ENCODE measurements at places on chromosomes 1 and 21.

GRCh38 chr1:4083231-4084047 lies 183.4 kb upstream of the C1orf174 start:
- no peak for DNase-seq

DNA sequence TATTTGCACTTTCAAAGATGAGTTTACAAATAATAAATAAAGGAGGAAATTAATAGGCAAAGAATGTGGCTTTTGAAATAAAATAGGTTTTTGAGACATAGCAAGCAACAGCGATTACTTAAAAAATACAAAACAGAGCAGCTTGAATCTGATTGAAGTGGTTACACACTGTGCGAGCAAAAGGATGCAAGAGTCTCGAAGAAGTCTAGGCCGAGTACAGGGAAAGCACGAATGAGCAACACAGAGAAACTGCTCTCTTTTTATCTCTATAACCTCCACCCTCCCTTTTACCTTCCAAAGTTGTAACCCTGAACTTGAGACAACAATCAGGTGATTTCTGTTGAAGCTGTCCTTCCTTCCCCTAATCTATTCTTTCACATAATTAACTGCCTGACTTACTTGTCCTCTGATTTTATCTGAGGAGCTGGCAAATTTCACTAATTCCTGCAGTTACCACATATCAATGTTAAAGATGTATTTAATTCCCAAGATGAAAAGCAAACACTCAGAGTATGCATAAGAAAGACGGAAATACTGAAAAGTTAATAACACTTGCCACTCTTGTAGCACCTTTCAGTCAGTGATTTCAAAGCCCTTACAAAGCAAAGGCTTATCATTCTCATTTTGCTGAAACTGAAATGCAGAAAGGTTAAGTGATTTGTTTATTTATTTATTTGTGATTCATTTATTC lies 1030.1 kb downstream of the ADGRL2 start:
- no peak for DNase-seq

DNA sequence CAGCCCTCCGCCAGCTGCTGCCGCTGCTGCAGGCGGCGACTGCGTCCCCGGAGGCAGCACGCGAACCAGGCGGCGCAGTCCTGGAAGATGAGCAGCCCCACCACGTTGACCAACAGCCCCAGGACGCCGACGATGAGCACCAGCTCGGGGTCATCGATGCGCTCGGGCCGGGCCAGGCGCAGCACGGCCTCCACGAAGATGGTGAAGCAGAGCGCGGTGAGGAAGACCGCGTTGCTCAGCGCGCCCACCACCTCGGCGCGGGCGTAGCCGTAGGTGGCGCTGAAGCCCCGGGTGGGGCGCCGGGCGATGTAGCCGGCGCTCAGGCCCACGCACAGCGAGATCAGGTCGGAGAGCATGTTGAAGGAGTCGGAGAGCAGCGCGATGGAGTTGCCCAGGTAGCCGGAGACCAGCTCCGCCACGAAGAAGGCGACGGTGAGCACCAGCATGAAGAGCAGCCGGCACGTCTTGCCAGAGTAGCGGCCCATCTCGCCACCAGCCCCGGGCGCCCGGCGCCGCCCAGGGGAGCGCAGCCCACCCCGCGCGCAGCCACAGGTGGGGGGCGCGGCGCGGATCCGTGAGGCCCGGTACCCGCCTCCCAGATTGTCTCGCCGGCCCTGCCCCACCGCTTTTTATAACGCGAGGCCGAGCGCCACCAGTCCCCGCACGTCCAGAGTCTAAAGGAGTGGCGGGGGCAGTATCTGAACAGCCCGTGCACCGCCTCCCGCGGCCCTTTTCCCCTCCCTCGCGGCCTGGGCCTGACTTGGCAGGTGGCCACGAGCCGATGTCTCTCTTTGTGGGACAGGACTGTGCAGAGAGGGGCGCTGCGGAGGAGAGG lies at the start of gene SLC30A10:
TSS of gene SLC30A10 (minus strand) at position 602 of the 835 bp plus-strand sequence. CDS start at position 485, 117 bp downstream.
- no peak for DNase-seq

DNA sequence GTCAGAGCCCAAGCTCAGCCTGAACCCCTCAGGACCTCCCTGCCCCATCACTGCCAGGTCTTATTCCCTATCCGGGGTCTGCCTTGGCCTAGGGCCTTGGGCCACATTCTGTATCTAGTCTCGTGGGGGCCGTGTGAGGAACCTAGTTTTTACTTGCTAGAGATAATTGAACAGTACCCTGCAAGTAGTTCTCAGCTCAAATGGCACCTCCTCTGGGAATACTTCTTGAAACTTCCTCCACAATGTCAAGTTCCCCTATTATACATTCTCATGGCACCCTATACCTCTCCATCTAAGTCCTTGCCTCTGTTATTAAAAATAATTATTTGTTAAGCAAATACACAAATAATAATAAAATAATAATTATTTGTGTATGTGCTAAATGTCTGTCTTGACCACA lies 32.9 kb upstream of the CSF1 start:
- no peak for DNase-seq

GRCh38 chr1:202029171-202029665 lies 18.8 kb downstream of the ELF3 start:
- DNase-seq = no peak

- DNase-seq = no peak
Measured at GRCh38 chr21:34530261-34530660, 18.3 kb upstream of the KCNE1 start.

DNA sequence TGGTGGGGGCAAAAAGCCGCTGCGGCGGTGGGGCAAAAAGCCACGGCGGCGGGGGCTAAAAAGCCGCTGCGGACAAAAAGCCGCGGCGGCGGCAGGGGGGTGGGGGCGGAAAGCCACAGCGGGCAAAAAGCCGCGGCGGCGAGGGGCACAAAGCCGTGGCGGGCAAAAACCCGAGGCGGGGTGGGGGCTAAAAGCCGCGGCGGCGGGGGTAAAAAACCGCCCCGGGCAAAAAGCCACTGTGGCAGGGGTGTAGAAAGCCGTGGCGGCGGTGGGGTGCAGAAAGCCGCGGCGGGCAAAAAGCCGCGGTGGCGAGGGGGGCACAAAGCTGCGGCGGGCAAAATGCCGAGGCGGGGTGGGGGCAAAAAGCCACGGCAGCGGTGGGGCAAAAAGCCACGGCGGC lies 3901.8 kb downstream of the SRGAP2C start:
- no peak for DNase-seq

- DNase-seq = no peak
Measured at GRCh38 chr1:232608427-232608826, 21.5 kb downstream of the SIPA1L2 start.

DNA sequence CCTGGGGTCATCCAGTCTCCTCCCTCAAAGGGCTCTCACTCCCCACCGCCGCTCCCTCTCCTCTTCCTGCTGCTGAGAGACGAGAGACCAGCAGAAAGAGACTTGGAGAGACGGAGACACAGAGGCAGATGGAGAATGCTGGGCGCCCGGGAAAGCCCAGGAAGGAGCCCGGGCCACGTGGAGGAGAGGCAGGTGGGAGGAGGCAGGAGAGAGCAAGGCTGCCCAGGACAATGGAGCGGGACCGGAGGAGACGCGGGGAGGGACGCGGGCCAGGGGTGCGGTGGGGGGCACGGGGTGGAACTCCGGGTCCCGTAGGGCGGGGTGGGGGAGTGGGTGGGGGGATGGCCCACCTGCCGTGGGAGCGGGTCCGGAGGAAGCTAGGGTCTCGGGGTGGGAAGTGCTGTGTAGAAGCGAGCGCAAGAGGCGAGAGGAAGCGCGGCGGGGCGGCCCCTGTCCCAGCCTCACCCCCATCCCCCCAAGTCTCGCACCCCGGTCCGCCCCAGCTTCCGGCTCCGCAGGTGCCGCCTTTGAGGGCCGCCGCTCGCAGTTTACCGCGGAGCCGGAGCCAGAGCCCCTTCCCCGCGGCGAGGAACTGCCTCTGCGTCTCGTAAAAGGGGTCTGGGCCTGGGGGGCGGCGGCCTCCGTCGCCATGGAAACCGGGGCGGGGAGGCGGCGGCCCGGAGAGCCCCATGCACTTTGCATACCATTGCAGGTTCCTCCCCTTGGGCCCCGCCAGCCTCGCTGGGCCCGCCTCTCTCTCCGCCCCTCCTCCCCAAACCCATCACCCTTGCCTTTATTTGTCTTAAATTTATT lies 11.7 kb upstream of the EPHA2 start:
- no peak for DNase-seq

- no peak for DNase-seq
Measured at GRCh38 chr1:226406401-226406881, 1.5 kb downstream of the PARP1 start.

GRCh38 chr1:226034482-226034881 lies 28.0 kb upstream of the H3-3A start:
- DNase-seq = no peak

GRCh38 chr1:93689521-93690223 lies 8.0 kb upstream of the BCAR3 start:
- no peak for DNase-seq

DNA sequence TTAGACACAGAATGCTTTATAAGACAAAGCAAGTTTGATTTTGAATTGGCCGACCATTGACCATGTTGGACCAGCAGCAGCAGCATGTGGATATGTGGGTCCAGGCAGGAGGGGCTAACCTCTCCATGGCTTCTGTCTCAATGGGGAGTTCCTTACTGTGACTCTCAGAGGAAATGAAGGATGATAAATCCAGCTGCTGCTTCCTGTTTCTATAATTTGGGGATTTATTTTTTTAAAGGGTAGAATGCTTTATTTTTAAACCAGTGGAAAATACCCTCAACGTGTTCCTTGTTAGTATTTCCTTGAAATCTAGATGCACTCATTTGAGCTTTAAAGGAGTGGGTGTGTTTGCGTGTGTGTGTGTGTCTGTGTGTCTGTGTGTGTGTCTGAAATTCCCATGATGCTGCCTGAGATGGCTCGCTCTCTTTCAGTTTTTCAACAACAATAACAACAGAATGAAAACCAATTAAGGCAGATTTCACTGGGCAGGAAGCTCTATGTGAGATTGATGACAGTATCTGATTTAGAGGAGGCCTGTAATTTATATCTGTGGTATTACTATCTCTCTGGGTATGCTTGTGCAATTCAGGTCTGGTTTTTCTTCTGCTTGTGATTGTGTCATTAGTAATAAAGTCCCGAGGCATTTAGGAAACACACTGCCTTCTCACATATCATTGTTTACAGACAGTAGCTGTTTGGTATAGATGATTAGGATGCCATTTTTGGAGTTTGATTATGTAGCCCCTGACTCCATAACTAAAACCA lies 86.1 kb upstream of the ZNF326 start:
- no peak for DNase-seq

- DNase-seq = peak; percentile 7
Measured at GRCh38 chr1:94463765-94464330, 45.7 kb downstream of the ABCD3 start.

DNA sequence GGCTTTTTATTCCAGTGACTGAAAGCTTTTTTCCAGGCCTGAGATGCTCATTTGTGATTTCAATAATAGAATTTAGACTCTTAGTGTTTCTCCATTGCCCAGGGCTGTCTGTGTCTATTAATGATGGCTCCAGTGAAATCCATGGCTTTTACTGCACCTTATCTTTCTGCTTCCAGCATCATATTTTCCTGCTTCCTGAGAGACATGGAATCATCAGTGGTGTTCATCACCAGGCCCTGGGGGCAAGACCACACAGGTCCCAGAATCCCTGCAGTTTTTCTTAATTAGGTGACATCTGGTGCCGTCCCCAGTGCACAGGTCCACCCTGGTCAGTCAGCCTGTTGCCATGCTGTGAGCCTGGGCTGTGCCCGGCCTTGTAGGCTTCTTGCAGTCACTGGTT lies 15.5 kb downstream of the NT5C1A start:
- DNase-seq = no peak

DNA sequence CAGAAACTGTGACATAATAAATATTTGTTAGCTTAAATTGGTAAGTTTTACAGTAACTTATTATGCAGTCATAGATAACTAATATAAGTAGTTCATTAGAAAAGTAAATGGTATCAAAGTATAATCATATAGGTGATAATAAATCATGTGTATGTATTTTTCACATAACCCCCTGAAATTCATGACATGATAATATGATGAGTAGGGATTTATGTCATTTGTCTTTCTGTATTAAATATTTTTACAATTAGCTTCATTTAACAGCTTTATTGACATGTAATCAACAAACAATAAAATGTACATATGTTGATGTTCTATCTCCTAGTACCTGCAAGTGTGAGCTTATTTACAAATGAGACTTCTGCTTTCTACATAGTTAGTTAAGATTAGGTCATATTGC lies 9.8 kb upstream of the FCGR2A start:
- DNase-seq = no peak

DNA sequence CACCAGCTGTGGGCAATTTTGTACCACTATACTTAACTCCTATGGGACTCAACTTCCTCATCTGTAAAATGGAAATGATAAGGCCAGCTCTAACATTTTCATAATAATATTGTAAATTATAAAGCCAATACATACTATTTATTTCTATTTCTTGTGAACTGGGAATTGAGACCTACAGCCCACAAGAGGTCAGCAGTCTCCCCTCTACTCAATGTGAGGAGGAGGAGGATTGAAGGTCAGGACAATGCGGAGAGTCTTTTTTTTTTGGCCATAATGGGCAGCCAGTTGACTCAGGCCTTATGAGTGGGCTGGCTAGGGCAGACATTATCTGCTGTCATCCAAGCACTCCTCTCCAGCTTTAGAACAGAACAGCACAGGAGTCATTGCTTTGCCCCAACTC lies 90.5 kb downstream of the NUF2 start:
- no peak for DNase-seq

DNA sequence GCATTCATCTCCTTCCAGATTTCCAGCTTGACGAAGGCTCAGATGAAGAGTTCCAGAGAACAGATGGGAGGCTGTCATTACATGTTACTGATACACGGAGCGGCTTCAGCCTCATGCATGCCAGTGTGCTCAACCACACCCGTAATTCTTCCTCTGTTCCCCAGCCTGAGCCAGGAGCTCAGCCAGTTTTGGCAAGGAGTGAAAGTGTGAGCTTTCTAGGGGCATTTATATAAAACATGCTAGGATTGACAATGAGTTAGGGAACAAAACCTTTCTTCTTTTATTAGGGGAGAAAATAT lies 290.4 kb upstream of the PLXNA2 start:
- no peak for DNase-seq

- DNase-seq = no peak
Measured at GRCh38 chr1:175169286-175170018, 23.1 kb downstream of the KIAA0040 start.
